Mucosa of gallbladder (tissue), 1 donor: ENCODE measurements at places on chromosomes 12 and 14. TPM values are rescaled to one million over a fixed set of nuclear protein-coding genes. Genes with fewer than 3 reads are reported as not detected.

KRT6C gene
- total RNA-seq, result not detected

GLS2 gene
- 1.8 TPM for total RNA-seq

- no peak for DNase-seq
These were observed 157.3 kb downstream of the ASCL4 start for GRCh38 chr12:107931761-107932160.

DNA sequence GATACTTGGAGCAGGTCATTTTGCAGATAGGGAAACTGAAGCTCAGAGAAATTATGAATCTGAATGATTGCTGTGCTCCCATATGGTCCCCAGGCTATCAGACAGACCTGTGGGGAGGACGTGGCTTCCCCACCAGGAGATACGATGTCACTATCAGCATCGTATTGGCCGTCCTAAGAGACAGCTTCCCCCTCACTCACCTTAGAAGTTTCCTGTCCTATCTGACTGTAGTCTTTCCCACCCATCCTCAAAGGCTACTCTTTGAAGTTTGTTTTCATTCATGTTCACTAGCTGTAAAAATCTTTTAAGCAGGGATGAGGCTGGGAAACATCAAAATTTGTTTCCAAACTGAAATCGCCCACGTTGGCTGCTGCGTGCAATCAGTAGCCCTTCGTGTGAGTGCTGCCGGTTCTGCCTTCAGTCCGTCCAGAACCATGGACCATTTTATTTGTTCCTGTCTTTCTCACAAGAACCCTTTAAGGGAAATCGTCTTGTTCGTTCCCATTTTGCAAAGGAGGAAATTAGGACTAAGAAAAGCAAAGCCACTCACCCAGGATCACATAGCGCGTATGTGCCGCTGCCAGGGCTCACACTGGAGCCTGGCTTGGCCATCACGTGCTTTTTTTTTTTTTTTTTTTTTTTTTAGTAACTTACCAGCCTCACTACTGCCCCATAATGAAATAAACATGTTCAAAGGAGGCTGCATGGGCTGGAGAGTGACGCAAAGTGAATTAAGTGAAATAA, 1.0 kb upstream of the KDM2B start:
- peak; percentile 38 for DNase-seq

DNA sequence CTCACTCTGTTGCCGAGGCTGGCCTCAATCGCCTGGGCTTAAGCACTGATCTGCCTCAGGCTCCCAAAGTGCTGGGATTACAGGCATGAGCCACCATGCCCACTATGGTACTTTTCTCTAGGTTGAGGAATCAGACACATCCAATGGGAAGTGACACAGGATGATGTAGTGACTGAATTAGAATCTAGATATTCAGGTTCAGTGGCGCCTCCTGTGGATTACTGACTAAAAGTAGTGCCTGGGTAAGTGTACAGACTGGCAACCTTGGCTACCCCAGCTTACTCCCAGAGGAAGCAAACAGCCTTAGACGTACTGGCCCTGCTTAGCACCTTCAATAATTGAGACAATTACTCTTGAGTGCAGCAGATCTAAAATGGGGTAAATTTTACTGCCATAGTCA, 22.8 kb downstream of the GALNT8 start:
- DNase-seq, result no peak

DNA sequence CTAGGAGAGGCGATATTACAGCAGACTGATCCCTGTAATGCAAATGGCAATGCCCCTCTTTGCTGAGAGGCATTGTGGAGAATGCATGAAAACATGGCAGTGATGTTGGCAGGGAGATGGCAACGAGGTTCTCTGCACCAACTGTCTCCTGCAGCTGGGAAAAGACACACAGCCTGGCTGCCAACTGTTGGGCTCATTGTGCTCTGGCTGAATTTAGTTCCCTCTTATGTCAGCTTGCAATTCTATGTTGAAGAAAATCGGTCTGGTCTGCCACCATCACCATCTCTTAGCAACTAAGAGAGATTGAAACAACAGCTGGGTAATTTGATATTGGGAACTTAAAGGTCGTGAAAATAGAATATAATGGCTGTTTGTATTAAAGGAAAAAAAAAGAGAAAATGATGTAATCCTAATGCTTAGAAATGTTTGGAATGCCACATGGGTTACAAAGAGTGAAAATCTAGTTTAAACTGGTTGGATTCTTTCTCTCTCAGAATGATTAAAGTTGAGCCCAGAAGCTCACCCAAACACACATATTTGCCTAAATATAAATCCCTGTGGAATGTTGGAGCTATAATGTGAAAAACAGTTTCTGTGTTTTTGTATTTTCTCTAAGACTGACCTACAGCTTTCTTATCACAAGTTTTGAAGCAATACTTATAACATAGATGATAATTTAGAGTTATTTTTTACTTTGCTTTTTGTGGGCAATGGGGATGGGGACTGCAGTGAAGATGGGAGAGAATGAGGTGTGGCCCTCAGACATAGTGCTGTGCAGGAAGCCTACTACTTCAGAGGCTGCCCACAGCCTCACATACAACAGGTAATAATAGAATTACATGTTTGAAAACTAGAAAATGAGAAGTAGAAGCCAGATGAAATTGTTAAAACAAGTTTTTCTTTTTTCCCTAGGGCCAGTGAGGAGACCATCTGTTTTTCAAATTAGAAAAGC, 143.7 kb downstream of the AKAP6 start:
- DNase-seq, result no peak
